ENCODE measurements at places on chromosomes 7 and 10.

DNA sequence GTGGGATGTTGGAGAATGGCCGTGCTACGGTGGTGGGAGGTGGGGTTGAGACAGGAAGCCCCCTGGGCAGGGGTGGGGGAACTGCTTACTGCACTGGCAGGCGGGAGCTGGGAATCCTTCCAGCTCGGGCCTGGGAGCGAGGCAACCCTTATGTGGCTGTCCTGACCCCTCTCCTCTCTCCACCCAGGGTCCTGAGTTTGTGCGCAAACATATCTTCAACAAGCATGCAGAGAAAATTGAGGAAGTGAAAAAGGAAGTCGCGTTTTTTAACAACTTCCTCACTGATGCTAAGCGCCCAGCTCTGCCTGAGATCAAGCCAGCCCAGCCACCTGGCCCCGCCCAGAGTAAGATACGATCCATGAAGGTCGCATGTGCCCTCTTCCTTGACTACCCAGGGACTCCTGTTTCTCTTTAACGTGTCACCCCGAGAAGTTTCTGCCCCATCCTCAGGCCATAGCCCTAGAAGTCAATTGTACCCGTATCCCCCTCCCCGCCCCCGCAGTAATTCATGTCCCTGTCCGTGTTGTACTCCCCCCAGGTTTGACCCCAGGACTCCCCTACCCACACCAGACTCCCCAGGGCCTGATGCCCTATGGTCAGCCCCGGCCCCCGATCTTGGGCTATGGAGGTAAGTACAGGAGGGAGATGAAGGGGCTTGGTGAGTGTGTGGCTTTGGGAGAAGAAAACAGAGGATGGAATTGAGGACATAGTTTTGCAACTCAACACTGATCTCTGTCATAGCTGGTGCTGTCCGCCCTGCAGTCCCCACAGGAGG is 1.8 kb downstream of the UFSP1 start:
- DNase-seq, result no peak

DNA sequence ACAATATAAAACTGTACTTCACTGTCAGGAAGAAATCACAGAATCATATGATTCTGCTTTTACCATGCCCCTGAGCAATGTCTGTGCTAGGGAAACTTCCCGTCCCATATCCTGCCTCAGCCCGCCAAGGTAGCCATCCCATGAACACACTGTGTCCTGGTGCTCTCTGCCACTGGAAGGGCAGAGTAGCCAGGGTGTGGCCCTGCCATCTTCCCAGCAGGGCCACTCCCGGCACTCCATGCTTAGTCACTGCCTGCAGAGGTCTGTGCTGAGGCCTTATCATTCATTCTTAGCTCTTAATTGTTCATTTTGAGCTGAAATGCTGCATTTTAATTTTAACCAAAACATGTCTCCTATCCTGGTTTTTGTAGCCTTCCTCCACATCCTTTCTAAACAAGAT is 31.8 kb downstream of the AP3M1 start:
- DNase-seq, result no peak

- DNase-seq, result no peak
These were observed 44.1 kb downstream of the DGKB start for GRCh38 chr7:14858410-14858809.

DNA sequence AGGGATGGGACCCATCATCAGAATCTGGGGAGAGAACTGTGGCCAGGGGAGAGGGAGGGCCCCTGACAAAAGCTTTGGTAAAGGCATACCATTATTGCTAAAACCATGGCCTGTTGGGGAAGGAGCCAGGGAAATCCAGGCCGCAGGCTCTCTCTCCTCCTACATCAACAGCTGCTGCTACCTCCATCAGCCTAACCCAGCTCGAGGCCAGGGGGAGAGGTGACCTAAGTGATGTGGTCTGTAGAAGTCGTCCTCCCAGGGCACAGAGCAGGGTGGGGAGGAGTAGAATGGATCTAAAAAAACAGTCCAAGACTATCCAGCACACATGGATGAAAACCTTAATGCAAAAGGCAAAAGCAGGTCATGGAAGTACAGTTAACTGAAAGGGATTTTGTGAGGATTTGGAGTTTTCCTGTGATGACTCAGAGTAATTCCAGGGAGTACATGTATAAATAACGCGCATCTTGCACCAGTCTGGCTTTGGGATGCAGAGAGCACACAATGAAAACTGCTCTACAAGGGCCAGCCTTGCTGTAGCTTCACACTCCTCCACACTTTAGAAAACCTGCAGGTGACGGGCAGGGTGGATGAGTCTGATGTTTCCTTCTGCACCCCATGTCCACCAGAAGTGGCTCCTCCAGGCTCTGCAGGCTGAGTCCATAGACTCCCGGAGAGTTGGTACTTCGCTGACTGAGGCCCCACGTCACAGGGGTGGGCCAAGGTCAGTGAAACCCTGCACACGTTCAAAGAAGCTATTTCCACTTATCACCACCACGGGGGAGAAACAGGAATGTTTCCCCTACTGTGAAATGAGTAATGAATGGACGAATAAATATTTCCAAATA is 38.5 kb upstream of the MSMB start:
- no peak for DNase-seq

DNA sequence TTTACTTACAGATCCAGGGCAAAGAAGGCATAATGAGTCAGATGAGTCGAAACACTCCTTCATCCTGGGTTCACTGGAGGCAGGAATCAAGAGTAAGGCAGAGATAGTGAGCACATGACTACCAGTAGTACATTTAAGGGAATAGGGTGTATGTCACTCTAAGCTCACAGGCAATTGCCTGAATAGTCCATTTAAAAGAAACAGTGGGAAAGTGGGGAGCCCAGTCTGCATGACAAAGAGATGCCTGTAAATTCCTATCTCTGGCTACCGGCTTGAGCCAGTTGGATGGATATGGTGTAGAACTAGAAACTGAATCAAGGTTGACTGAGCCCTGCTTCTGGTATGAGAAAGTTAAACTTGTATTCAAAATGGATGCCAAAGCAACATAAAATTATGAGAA is 861.5 kb upstream of the ZWINT start:
- no peak for DNase-seq

- DNase-seq, result no peak
These were observed 24.9 kb downstream of the MTURN start for GRCh38 chr7:30159698-30160143.

DNA sequence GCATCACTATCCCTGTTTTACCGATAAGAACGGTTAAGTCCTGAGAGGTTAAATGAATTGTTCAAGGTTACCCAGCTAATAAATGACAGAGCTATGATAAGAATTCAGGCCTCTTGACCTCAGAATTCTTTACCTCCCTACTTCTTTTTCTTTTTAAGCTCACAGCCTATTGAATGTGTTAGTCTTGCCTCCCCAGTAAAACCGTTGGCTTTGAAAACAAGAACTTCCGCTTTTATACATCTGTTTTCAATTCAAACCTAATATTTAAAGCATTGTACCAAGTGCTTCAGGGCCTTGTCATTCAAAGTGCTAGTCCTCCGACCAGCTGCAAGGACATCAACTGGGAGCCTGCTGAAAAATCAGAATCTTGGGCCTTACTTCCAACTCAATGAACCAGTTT is 15.6 kb downstream of the SEC31B start:
- DNase-seq, result no peak

DNA sequence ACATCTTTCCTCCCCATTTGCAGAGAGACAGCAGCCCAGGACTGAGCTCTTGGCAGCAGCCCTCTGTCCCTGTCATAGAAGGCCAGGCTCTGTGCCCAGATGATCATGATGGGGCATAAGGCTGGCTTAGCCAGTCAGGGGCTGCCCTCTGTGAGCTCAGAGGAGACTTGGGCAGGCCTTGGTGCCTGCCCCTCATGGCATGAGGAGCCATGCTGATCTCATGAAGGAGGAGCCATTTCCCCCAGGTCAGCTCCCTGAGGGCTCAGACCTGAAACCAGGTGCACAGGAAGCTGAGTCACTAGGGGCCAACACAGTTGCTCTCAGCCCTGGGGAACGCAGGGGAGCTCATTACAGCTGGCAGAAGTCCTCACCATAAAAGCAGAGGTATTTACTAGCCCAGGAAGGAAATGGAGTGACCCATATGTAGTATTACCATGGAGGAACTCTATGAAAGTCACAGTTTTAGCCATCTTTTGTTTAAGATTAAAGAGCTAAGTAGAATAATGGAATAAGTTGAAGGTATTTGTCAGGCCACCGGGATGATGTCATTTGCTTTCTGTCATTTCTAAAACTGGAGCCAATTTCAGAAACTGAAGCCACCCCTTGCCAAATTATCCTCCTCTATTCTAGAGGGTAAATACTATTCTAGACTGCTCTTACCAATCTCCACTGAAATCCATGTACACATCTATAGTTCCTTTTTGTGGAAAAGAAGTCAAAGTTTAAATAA is 362.4 kb upstream of the ZNF32 start:
- DNase-seq, result no peak

GRCh38 chr10:86684331-86685097 is 16.2 kb downstream of the LDB3 start:
- no peak for DNase-seq

DNA sequence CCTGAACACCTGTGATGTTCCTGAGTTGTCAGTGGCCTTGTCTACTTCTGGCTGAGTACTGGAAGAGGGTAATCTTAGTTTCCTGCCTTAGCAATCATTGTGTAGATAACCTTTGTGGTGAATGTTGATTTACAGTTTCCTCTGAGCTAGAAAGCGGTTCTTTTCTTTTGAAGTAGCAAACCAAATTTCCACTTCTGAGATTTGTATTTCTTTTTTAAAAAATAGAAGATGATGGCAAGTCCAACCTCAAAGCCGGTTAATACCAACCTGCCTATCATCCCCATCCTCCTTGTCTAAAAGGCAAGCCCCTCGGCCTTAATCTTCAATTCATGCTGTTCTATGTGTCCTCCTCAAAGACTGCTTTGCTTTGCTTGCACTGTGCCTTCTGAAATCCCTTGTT is 12.5 kb upstream of the PALS2 start:
- DNase-seq, result no peak

GRCh38 chr10:131363416-131363815 is 51.9 kb upstream of the TCERG1L start:
- no peak for DNase-seq

DNA sequence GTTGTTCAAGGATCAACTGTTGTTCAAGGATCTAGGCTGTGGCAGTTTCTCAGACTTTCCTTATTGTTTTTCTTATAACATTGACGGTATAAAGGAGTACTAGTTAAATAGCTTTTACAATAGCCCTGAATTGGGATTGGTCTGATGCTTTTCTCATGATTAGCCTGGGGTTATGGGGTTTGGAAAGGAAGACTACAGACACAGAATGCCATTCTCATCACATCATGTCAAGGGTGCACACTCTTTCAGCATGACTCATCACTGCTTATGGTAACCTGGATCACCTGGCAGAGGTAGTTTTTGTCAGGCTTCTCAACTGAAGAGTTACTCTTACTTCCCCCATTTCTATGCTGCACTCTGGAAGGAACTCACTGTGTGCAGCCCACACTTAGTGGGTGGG is 194.2 kb upstream of the NPSR1 start:
- no peak for DNase-seq

DNA sequence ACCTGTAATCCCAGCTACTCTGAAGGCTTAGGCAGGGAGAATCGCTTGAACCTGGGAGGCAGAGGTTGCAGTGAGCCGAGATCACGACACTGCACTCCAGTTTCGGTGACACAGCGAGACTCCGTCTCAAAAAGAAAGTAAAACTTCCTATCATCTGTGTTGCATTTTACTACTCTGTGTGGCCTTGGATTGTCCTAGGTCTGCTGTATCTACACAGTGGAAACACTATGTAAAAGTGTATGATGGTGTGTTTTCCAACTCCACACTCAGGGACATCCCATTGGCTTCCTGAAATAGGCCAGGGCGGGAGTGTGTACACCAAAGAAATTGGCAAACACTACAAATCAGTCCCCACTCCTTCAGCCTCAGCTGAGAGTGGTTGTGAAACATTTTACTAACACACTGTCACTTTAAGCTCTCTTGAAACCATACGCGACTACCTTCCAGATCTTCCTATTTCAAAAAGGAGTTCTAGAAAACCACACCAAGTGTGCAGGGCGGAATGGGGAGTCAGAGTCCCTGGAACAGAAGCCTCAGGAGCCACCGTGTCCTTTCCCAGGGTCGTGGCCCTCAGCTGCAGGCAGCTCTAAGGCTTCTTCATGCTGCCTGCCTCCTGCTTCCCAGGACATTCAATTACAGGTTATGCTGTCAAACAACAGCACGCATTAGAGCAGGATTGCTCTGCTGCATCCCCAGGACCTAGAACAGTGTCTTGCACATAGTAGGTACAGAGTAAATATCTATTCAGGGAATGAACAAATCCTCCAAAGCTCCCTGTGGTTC is 275.4 kb downstream of the PARD3 start:
- no peak for DNase-seq

DNA sequence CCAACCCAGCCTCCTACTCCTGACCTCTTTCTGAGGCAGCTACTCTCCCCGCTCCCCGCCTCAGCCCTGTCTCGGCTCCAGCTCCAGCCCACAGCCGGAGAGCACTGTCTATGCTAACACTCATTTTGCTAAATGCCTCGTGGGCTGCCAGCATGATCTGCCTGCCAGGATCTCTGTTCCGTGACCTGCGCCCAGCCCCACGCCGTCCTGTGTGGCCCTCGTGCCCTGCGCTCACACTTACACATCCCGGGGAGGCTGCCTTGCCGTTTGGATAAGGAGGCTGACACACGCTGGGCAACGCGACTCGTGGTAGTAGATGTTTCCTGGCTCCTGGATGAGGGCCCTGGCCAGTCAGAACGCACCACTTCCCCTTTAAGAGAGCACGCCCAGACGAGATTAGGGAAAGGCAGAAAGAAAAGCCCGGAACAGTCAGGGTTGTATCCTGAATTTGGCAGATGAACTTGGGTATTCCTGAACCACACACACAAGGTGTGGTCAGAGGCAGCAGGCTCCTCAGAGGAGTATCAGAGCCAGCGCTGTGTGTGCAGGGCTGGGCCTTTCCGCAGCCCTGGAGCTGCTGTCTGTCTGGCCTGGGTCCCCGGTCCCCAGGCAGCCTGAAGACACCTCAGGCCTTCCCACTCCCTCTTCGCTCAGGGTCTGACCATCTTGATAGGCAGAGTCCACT is 97.7 kb upstream of the EFCAB10 start:
- no peak for DNase-seq

DNA sequence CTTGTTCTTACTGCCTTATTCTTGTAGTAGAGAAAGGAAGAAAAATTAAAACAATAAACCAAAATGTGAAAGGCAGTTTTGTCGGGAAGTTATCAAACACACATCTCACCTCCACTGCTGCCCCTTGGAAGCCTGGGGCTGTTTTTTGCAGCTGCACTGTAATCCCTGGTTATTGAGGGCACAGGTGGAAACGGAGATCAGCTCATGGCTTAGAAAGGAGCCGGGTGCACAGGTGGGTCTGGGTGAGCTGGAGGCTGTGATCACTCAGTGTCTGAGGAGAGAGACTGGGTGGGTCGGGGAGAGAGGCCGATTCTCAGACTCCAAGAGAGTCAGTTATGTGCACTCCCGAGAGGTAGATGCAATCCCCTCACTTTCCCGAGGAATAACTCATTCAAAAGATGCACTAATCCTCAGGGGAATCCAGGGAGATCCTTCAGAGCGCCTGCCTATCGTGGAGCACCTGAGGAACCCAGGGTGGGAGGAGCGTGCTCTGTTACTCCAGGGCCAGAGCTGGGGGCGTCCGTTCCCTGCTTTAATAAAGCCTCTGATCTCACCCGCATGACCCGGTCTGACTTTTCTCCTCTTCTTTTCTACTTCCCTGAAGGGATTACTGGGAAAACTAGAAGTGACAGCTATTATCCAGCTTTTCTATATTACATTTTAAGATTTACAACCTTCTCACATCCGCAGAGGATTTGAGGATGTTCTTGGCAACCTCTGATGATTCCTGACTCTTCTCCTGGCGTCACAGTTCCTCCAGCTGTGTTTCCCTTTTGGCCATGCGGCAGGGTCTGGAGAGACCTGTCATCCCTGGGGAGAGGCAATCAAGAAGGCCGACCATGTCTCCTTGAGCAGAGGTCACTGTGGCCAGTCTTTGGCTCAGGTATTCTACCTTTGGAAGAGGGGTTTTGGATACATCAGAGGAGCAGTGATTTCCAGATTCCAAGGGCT is 82.1 kb downstream of the CAMK1D start:
- DNase-seq, result no peak

Data from activated CD8-positive, alpha-beta memory T cell treated with anti-CD3 and anti-CD28 coated beads for 1 hour (primary cell).